ENCODE measurements at places on chromosomes 5 and 9.

DNA sequence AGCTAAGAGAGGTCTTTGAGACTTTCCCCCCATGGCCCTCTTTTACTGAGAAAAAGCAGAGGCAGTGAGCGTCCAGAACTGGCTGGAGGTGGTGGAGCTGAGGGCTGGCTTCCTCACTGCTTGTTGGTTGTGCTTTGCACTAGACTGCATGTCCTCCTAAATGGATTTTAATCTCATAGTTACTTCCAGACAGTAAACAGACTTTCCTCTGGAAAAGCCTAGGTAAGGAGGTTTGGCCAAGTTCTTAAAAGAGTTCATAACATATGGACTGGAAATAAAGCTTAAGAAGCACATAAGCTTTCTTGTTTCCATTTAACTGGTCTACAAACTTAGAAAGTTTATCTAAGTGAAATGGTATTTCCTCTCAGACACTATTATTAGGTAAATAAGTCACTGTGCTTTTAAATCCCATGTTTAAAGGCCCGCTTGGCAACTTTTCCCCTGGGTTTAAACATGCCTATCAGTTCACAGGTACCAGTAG lies 2.0 kb downstream of the ASPN start:
- DNase-seq: no peak

- DNase-seq: no peak
Measured at GRCh38 chr5:113269023-113269997, 165.5 kb downstream of the TSSK1B start.

DNA sequence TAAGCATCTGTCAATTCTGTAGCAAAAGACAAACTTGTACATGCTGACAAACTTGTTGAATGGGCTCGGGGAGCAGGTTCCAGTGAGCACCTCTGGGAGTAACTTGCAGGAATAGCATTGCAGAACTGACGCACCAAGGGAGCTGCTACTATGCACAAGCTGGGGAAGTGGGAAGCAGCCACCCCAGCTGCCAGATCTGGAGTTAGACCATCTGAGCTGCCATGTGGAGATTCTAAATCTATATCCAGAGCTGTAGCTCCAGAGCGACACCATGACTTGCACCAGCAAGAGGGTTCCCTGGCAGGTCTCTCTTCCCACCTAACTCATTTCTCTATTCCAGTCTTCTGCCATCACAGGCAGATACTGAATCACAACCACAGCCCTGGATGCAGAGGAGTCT lies 346.0 kb upstream of the PANK3 start:
- no peak for DNase-seq

- no peak for DNase-seq
Measured at GRCh38 chr5:132498686-132499271, 8.2 kb upstream of the IRF1 start.

- DNase-seq: no peak
Measured at GRCh38 chr9:120654272-120654671, 60.0 kb downstream of the MEGF9 start.

DNA sequence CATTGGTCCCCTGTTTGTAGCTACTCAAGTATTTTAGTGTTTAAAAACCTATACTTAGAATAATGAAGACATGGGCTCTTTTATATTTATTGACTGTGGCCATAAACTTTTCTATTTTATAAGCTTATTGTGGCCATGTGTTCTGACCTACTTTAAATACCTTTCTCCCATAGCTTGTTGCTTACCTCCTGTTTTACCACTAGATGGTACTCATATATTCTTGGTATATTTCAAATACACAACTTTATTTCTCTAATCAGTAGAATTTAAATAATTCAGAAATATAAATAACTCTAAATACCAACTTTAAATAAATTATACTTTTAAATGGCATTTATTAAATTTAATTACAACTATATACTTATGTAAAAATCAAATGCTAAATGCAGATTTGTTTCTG lies 498.0 kb downstream of the PRDM9 start:
- no peak for DNase-seq

- no peak for DNase-seq
Measured at GRCh38 chr9:135117281-135117680, 29.8 kb downstream of the OLFM1 start.

DNA sequence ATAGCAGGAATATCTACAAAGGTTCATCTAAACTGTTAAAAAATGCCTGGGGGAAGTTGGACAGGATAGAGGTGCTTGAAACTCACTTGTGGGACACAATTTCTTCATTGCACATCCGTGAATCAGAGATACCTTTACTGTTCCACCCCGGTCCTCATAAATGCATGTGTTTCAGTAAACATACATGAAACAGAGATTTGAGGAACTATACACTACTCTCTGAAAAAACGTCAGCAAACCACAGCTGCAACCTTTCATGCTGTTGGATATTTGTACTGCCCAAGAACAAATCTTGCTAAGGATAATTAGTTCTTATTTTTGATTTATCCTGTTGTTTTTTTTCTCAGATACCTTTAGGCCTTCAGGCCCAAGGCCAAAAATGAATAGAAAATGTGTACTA lies 337.3 kb downstream of the KDM4C start:
- no peak for DNase-seq

DNA sequence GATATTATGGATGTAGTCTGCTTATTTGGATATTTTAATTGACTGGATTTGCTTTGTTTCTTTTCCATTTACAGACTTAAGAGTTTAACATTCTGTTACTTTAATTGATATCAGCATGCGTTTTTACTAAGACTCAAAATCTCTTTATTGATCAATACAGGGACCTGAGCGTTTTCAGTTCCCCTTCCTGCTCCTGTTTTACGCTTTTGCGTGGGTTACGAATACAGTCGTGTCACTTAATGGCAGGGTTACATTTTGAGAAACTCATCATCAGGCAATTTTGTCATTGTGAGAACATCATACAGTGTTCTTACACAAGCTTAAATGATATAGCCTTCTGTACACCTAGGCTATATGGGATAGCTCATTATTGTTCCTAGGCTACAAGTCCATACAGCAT lies 65.2 kb downstream of the PBX3 start:
- no peak for DNase-seq

DNA sequence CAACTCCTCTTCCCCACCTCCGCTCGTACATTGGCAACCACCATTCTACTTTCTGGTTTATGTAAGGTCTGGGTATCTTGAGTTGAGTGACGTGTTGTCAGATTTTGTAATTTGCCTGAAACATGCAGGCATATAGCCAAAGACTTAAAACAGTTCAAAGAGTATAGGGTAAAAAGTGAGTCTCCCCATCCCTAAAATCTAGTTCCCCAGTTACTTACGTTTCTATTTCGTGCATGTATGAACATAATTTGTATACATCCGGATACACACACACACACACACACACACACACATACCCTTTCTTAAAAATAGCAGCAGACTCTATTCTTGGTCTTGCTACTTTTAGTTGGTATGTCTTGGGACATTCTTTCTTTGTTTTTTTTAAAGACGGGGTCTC lies 915 bp downstream of the HSDL2 start:
- DNase-seq: peak; percentile 8

DNA sequence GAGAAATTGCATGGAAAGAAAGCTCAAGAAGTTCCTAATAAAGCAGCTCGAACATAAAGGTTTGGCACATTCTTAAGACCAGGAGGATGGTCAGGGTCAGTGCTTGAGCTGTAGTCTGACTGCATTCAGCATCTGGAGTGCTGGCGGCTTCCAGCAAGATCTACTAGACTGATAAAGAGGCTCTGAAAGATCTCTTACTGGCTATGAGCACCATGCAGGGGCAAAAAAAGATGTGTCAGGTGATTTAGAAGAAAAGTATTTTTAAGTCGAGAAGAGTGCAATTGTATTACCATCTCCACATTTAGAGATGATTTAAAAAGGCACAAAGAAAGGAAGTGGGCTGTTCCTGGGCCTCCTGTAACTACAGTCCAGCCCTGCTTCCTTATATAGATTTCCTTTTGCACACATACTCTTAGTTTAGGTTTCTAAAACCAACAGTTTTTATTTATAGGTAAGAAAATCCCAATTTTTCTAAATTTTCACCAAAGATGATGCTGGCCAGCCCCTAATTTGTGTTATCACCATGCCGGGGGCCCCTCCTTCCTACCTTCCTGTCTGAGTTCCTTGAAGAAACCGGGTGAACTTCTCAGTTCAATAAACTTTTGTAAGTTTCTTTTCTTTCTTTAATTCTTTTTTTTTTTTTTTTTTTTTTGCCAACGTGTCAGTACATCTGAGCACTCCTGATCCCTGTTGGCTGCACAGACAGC lies 65.9 kb upstream of the PLPP1 start:
- DNase-seq: no peak

DNA sequence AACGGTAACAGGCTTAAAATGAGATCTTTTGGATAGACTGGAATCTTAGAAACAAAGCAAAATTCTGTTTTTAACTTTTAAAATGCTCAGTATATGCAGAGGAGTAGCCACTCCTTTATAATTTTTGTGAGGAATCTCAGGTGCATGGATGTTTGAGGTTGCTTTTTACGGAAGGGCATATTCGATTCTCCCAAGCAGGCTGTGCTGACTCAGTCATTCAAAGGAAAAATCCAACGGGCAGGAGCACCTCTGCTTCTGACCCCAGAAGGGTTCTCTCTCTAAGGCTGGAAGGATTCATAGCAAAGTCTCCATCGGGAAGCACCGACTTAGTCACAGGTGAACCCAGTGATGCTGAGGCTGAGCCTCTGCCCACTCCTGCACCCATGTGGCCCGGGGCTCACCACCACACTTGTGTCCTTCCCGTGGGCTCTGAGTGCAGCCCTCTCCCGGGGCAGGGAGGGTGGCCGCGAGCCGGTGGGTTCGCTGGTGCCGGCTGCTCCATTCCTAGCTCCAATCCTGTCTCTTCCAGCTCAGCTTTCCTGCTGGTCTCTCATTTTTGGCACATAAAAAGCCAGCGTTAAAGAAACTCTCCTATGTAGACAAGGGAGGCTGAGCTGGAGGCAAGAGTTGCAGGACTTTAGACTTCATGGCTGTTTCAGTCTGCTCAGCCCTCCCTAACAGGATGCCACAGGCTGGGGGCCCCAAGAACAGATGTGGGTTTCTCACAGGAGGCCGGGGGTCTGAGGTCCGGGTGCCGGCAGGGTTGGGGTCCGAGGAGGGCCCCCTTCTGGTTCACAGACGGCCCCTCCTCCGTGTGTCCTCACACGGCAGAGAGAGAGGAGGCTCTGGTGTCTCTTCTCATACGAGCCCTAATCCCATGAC lies 135.6 kb upstream of the LPCAT1 start:
- DNase-seq: no peak

DNA sequence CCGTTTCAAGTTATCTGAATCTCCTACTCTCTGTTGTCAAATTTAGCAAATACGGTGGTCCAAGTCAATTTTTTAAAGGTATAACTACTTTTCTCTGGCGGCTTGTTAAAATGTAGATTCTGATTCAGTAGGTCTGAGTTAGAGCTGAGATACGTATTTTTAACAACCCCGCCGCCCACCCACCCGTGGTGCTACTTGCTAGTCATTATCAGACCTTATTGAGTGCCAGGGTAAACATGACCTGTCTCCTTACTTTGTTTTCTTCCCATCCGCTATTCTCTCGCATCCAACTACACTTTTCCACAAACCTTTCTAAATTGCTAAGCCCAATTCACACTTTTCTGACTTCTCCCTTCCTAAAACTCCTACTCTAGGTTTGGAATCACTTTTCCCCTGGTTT lies 694 bp upstream of the PLAA start:
- DNase-seq: no peak

DNA sequence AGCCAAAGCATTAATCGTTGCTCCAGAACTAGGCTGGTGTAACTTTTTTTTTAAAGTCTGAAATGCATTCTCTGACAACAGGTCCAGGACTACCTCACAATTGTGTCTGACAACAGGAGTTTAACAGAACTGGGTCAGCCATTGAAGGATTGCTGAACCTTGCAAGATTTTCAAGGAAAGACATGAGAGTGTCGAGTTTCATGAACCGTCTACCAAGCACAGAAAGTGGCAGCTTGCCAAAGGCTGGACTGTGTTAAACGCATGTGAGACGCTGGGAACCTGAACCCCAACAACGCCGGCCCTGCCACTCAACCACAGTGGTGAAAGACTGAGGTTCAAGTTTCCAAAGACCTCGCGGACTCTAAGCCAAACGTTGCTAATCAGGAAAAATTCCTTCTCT lies 79.1 kb downstream of the LHFPL2 start:
- no peak for DNase-seq

GRCh38 chr5:8953911-8954438 lies 591.9 kb downstream of the SEMA5A start:
- no peak for DNase-seq

GRCh38 chr9:107863396-107863795 lies 373.8 kb upstream of the KLF4 start:
- DNase-seq: no peak

DNA sequence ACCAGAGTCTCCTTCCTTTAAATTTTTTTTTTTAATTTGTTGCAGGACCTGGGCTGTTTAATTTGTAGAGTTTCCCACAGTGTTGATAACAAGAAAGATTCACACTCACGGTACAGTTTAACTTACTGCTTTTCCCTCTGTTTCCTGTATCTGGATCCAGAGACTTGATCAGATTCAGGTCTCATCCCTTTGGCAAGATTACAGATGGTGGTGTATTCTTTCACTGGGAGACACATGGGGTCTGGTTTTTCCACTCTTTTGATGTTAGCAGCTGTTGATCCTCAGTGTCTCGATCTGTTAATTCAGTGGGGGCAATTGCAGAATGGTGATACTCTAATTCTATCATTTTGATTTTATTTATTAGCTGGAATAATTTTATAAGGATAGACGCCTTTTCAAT lies 75.4 kb upstream of the TNFAIP8 start:
- no peak for DNase-seq

- no peak for DNase-seq
Measured at GRCh38 chr9:135086597-135087488, 625 bp upstream of the OLFM1 start.

DNA sequence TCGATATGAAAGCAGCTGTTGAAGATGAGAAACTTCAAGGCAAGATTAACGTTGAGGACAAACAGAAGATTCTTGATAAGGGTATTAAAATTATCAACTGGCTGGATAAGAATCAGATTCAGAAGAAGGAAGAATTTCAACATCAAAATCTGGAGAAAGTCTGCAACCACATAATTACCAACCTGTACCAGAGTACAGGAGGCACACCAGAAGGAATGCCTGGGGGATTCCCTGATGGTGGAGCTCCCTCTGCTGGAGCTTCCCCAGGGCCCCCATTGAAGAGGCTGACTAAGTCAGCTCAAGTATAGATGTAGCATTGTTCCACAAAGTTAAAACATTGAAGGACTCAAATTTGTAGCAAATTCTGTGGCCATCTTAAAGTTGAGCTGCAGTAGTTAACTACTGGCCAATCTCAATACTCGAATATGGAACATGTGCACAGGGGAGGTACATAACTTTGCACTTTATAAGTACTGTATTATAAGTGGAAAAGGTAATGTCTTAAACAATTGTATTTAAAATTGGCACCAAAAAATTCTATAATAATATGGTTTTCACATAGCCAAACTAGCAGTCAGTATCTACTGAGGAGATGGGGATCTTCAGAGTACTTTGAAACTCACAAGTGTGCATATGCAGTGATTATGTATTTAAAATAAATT lies 237.5 kb downstream of the CHSY3 start:
- no peak for DNase-seq

GRCh38 chr9:135582966-135583687 lies 21.6 kb downstream of the PAEP start:
- no peak for DNase-seq

- DNase-seq: no peak
Measured at GRCh38 chr5:44384816-44385215, 4.4 kb downstream of the FGF10 start.
